Mammary epithelial cell (primary cell): ENCODE measurements at places on chromosomes 1 and 21.

DNA sequence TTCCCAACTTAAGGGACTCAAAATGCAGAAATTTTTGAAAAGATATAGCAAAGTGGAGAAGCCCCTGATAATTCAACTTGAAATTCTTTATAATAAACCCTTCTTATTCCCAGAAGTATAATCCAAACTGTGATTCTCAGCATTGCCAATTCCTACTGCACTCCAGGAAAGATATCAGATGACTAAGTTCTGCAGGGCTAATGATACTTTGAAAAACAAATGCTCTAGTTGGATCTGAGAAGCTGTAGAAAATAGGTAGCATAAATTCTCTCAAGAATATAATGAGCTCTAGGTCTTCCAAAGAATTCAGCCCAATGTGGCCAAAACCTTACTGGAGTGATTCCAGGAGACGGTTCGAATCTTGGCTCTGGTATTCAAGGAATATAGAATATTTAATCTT is 294.0 kb upstream of the PTBP2 start:
- DNase-seq, result no peak

DNA sequence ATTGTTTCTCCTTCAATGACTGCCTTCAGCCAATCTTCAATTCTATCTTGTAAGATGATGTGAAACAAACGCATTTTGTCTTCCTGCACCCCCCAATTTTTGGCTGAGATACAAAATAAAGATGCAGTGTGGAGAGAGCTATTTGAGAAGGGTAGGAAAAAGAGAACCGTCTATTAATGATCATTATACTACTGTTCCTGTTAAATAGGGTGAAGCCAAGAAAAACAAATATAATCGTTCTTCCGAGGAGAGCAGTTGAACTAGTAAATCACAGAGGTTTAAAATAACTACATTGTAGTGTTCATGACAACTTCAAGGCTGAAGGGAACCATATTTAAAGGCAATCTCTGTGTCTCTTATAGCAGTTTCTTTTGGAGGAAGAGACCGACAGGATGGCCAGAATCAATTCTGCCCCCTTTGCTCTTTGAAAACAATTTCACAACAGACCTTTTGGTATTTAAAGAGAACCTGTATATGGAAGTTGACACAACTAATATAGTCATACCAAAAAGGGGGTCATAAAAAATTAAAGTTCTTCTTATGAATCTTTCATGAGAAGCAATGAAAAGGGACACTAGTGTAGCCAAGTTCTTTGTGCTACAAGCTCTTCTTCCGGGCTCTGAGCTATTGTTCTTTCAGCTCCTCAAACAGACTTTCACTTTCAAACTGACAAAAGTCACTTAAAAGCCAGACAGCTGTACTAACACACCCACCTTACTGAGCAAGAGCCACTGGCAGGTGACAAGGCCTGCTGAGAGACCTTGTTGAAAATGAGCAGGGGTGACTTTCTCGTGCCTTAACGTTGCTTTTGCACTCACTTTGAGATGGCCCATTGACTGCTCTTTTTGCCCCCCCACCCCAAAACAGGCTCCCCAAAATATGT is 30.9 kb downstream of the PROX1 start:
- DNase-seq, result no peak

GRCh38 chr1:145796753-145797152 is 27.1 kb downstream of the RNF115 start:
- DNase-seq, result no peak

DNA sequence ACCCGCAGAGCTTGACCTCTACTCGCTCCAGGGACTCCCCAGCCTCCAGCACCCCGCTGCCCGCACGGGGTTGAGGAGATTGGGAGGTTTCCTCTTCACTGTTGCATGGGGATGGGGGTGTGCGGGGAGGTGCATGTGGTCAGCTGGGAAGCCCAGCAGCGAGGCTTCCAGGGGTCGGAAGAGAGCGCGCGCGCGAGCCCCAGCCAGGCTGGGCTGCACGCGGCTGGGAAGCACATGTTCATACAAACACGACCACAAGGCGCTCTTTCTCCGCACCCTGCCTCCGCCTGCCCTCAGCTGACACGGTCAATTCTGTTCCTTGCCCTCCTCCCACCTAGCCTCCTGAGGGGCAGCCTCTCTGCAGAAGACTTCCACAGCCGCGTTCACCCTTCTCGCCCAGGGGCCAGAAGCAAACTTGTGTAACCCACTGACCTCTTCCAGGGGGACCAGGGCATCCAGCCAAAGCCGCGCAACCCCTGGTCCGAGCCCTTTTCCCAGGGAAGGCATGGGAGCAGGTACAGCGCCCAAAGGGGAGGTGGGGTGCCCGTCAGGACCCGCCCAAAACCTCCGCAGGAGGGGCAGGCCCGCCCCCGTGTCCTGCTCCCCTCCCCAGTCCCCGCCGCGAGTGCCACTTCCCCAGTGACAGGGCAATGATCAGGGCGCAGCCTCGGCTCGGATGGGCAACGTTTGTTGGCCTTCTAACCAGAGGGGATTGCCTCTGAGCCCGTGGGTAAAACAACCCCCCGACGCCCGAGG is 1.3 kb downstream of the COL24A1 start:
- no peak for DNase-seq

DNA sequence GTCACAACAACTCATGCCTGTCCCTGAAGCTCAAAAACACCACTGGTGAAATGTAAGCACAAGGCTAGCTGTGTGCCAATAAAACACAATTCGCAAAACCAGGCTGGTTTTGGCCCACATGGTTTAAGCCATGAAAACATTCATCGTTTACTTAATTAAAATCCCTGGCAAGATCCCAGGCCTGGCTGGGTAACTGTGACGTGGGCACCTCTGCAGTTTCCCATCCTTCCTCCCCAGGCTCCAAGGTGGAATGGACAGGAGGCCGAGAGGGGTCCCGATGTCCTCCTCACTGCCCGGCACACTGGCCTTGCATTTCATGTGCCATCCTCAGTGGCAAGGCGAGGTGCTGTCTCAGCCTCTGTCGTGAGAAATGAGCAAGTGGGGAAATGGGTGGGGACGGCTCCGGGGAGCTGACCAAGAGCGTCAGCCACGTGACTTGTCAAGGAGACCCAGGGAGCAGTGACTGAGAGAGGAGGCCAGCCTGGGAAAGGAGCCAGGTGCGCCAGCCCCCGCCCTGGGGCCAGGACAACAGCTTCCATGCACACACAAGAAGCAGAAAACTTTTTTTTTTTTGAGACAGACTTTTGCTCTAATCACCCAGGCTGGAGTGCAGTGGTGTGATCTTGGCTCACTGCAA is 153.1 kb upstream of the RAB4A start:
- DNase-seq, result peak; percentile 20

GRCh38 chr1:12532405-12533315 is 85.3 kb downstream of the DHRS3 start:
- DNase-seq, result no peak

GRCh38 chr1:154191990-154192461 is at the start of gene TPM3:
Gene TPM3, minus strand, starts transcription at chr1:154192100. Its CDS starts 82 bp downstream, at chr1:154192018.
- DNase-seq, result no peak

GRCh38 chr1:151841141-151841540 is 1.5 kb upstream of the C2CD4D start:
- DNase-seq, result peak; percentile 89
